ENCODE measurements at places on chromosomes 2 and 18. TPM values are rescaled to one million over a fixed set of nuclear protein-coding genes. Genes with fewer than 3 reads are reported as not detected.

KCNG2 gene
- polyA plus RNA-seq: 0.13 TPM

RTP5 gene
- not detected for polyA plus RNA-seq

GREB1 gene
- polyA plus RNA-seq: 12.2 TPM

AOX1 gene
- polyA plus RNA-seq: 1.4 TPM

IL1A gene
- polyA plus RNA-seq: 0.65 TPM

SNED1 gene
- polyA plus RNA-seq: 1.5 TPM

GALR1 gene
- polyA plus RNA-seq: 0.32 TPM

CD8B gene
- polyA plus RNA-seq: 0.63 TPM

RASGRP3 gene
- polyA plus RNA-seq: 0.19 TPM

RAD51AP2 gene
- polyA plus RNA-seq: 0.16 TPM

NETO1 gene
- polyA plus RNA-seq: 13.0 TPM

AQP12B gene
- polyA plus RNA-seq: not detected

FSHR gene
- polyA plus RNA-seq: not detected

PJVK gene
- 1.6 TPM for polyA plus RNA-seq

KIAA1328 gene
- 5.2 TPM for polyA plus RNA-seq

All from GM23338 (cell line).